ENCODE measurements at places on chromosomes 2 and 18. TPM values are rescaled to one million over a fixed set of nuclear protein-coding genes. Genes with fewer than 3 reads are reported as not detected.

R3HDM1 gene
- total RNA-seq = 51.5 TPM

FEZ2 gene
- total RNA-seq = 10.2 TPM

FAM237A gene
- total RNA-seq = not detected

GMCL1 gene
- 20.8 TPM for total RNA-seq

PJVK gene
- 2.3 TPM for total RNA-seq

NCKAP5 gene
- not detected for total RNA-seq

UGT1A3 gene
- not detected for total RNA-seq

Data from activated T-helper 17 cell treated with anti-CD3 and anti-CD28 coated beads, Interleukin-2, amount 50 U/mL, for 72 hours (primary cell).